Hippocampal formation (tissue), 2 donors: ENCODE measurements at places on chromosomes 13 and 19.

DNA sequence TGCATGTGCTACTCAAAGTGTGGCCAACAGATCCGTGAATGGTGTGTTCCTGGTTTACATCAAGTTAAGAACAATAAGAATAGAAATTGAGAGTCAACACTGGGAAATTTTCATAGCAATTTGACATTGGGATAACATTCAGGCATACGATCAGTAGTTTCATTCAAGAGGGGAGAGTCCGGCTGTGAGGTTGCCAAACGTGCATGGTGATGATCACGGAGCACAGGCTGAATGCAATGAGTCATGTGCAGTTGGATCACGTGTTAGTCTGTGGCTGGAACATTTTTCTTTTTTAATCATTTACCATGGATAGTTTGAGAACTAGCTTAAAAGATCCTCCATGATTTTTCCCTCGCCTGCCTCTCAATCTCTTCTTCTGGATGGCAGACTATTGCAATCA, 2.5 kb upstream of the DCT start:
- no peak for DNase-seq

GRCh38 chr13:112771877-112772538, 82.2 kb downstream of the ATP11A start:
- DNase-seq, result no peak

- DNase-seq, result no peak
Observed at GRCh38 chr13:45385907-45386553, 32.1 kb downstream of the SLC25A30 start.

DNA sequence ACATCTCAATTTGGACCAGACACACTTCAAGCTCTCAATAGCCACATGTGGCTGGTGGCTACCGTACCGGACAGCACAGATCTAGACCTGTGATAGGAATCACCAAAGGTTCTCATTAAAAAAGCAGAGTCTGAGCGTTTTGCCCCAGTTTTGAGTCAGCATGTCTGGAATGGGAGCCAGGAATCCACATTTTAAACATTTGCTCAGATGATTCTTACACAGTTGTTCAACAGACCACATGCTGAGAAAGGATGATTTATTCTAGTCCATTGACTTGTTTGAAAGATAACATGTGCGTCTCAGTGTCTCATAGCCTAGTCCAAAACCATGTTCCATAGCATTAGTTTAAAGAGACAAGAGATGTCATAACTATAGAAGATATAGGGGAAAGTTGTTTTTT, 53.4 kb downstream of the FLT3 start:
- DNase-seq, result no peak

GRCh38 chr13:95137096-95137495, 164.2 kb downstream of the ABCC4 start:
- DNase-seq, result no peak

DNA sequence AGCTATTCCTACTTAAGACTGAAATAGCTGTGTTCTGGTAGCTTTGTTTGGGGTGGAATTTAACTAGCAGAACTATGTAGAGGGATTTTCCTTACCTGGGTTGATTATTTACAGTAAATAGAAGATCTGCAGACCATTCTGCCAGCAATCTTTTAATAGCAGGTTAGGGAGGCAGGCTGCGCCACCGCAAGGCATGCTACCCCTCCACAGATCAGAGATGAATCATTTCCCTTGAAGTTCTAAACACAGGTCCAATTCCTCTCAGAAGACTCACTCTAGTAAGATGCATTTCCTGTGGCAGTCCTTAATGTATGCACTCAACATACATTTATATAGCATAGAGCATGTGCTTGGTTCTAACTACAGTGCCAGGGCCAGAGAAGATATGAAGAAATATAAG, 109.0 kb downstream of the TNFRSF19 start:
- no peak for DNase-seq

DNA sequence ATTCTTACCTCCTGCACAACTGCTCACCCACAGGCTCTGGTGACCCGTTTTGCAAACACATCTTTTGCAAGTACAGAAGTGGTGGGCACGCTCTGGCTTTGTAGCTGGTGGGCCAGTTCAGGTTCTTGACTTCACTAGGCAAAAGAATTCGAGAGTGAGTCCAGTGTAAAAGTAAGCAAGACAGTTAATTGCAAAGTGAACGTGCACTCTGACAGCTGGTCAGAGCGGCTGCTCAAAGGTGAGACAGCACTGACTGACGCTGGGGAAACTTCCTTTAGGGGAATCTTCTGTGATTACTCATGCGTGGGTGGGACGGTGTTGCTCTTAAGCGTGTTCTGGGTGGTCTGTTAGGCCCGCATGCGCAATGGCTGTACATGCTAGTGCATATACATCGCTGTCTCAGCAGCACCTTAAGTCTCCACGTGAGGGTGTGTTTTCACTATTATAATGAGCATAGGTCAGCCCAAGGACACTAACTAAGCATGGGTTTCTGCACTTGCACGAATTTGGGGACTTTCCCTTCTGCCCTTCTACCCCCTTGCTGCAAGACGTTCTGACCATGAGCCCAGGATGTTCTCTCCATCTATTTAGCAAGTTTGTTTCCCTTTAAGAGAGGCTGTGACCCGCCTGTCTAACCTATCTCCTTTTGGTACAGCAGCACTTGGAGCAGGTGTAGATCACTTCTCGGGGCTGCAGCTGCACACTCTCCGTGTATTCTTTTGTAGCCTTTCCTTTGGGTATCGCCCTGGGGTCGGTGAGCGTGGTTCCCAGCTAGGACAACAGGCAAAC, 30.2 kb upstream of the CD33 start:
- DNase-seq, result no peak

- no peak for DNase-seq
Observed at GRCh38 chr13:51370116-51370515, 30.6 kb downstream of the SERPINE3 start.

GRCh38 chr19:18280247-18281081, 958 bp downstream of the JUND start:
- peak; percentile 74 for DNase-seq

- no peak for DNase-seq
Observed at GRCh38 chr19:18379803-18380747, 5.9 kb upstream of the GDF15 start.

DNA sequence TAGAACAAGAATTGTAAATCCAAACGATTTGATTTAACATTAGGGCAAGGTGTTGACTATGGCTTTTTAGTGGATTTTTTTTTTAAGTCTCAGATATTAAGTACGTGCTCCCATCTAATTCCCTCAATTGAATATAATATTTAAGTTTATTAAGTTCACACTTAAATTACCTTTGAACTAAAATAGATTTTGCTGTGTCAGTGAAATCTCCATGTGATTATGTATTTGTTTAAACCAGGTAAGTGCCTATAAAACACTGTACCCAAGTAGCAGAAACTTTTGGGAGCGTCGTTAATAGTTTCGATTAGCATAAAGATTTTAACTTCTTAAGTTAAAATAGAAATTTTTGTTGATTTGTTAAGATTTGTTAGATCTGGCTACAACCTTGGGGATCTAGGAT, 1.6 kb downstream of the CLN5 start:
- no peak for DNase-seq

DNA sequence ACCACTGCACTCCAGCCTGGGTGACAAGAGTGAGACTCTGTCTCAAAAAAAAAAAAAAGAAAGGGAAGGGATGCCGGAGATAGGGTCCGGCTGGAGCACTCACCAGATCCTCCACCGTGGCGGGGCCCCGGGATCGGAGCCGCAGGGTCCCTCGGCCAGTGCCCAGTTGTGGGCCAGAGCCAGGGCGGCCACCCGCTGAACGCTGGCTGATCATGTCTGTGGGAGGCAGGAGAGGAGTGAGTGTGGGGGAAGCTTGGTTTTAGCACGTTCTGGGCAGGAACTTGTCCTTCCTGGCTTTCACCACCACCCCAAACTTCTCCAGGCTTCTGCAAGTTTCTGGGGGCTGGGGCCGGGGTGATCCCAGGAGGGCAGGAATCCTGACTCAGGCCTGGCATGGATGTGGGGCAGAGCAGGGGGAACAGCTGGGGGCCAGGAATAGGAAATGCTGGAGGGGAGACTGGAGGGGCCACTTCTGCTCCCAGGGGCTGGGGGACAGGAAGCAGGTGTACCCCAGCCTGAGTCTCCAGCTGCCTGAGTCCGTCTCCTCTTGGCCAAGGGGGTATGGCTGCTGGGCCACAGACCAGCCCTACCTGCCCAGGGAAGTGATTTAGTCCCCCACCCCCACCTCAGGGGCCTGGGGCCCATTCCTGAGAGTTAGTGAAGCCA, 4.3 kb upstream of the PTGER1 start:
- DNase-seq, result no peak

DNA sequence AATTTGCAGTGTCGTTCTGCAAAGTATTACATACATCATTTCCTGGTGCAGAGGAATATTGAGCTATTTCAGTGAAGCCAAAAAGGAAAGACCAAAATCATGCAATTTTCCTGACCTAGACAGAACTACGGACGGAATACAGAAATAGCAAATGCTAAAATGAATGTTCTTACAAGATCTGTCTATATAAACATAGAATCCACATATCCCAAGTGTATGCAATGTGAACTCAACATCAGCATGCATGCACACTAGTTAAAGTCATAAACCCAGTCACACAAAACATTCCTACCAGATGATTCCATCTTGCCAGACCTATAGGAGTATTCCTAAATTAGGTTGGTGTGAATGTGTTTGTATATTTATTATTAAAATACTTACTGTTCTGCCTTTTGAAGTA, 383.7 kb upstream of the ZNF507 start:
- no peak for DNase-seq

DNA sequence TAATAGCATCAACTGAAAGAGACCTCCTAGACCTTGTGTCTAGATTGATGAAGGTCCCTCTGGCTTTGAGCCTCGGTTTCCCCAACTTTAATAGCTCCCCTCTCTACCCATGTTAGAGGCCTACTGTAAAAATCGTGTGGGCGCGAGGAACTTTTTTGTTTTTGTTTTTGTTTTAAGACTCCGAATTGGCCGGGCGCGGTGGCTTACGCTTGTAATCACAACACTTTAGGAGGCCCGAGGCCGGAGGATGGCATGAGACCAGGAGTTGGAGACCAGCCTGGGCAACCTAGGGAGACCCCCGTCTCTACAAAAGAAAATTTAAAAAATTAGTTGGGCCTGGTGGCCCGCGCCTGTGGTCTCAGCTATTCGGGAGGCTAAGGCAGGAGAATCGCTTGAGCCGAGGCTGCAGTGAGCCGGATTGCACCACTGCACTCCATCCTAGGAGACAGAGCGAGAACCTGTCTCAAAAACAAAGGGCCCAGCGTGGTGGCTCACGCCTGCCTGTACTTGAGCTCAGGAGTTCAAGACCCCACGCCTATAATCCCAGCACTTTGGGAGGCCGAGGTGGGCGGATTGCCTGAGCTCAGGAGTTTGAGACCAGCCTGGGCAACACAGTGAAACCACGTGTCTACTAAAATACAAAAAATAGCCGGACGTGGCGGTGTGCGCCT, 858 bp upstream of the PPP6R1 start:
- DNase-seq, result no peak

GRCh38 chr19:17202249-17202648, 12.9 kb upstream of the USE1 start:
- DNase-seq, result no peak

GRCh38 chr19:54455786-54456422, 6.9 kb downstream of the LENG8 start:
- DNase-seq, result no peak

DNA sequence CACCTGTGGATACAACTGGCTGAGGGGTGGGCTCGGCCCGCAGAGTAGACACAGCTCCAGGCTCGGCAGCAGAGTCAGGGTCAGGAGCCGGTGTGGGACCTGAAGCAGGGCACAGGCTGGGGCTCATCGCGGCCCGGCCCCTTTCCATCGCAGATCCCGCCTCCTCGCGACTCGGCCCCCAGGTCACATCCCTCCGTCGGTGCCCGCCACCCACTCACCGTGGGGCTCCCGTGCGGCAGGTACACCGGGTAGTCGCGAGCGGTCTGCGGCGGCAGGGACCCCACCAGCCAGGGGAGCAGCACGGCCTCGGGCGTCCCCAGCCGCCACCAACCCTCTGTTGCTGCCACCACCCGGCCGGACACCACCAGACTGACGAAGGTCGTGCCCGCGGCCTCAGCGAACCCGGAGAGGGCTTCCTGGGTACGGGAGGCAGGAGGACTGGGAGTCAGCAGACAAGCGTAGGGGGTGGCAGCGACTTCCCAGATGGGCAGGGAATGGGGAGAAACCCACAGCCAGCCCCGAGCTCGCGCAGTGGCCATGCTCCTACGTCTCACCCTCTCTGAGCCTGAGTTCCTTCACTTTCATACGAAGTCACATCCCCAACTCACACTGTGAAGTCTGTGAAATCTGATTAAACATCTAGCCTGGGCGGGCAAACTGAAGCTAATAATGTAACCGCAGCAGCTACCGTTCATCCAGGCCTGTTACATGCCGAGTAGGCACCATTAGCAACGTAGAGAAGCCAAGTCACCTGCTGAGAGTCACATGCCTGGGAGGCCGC, 3.7 kb downstream of the FUZ start:
- peak; percentile 60 for DNase-seq

DNA sequence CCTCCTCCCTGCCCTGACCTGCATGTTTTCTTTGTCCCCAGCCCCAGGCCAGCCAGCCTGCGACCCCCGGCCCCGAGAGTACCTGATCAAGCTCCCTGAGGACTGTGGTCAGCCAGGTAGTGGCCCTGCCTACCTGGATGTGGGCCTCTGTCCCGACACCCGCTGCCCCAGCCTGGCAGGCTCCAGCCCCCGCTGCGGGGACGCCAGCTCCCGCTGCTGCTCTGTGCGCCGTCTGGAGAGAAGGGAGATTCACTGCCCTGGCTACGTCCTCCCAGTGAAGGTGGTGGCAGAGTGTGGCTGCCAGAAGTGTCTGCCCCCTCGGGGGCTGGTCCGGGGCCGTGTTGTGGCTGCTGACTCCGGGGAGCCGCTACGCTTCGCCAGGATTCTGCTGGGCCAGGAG, 5.6 kb downstream of the CILP2 start:
- no peak for DNase-seq

GRCh38 chr13:44763615-44764301, 187.6 kb upstream of the TSC22D1 start:
- DNase-seq, result no peak

DNA sequence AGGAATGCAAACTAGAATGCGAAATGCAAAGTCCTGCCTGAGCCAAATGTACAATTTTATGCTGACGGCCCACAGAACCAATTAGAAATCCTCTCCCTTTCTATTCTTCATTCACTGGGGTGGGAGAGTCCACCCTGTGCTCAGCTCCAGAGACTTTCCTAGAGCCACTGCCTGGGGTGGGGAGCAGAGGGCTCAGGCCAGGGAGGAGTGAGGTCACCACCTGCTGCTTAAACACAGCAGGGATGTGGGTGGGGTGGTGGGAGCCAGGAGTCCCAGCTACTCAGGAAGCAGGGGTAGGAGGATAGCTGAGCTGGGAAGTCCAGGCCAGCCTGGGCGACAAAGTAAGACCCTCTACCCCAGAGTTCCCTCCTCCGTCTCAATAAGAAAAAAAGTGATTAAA, 26.9 kb upstream of the ZNF83 start:
- no peak for DNase-seq

GRCh38 chr13:113076681-113077401, 28.8 kb upstream of the F7 start:
- DNase-seq, result no peak
